ENCODE measurements at places on chromosomes 4 and X.

DNA sequence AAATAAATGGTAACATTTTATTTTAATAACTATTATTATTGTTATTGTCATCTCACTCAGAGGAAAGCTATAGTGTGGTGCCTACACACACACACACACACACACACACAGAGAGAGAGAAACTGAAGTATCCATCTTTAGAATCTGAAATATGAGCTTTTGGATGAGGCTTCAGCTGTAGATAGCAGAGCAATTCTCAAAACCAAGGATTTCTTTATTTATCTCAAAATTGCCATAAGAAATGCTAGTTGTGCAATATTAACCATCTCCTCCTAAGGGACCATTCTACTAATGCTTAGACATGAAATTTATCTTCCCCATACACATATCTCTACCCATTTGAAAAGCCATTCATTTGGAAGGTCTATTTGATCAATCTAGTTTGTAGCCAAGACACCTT is 50.1 kb upstream of the SGMS2 start:
- DNase-seq, result no peak

- DNase-seq, result no peak
These were observed 15.3 kb downstream of the RTL3 start for GRCh38 chrX:78643874-78644273.

DNA sequence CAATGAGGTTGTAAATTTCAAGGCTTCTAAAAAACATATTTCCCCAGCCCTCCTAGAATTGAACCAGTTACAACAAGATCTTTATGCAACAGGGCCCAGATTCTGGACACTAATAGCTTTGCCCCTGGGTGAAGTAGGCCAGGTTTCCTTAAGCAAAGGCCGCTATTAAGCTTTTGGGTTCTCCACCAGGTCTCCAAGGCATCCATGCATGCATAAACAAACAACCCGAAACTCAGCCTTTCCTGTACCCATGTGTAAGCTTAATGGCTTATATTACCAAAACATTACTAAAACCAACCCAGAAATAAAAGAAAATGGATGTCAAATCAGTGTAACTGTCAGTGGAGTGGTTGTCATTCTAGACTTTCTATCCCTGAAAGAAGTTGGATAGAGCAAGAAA is 137.1 kb downstream of the ARHGAP6 start:
- no peak for DNase-seq

GRCh38 chr4:127698789-127699200 is 31.4 kb upstream of the SLC25A31 start:
- peak; percentile 82 for DNase-seq

GRCh38 chr4:58649226-58649625 is 1539.0 kb upstream of the IGFBP7 start:
- DNase-seq, result no peak

DNA sequence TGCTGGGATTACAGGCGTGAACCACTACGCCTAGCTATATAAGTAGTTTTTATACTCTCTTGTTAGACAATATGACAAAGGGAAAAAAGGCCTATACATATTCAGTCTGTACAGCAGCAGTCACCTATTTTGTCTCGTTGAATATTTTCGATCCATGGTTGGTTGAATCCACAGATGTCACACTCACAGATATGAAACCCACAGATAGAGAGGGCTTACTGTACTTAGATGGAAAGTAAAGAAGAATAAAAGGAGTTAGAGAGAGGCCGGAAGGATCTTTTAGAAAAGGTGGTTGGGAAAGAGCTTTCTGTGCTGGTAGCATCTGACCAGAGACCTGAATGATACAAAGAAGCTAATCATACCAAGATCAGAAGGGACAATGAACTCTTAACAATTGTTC is 38.3 kb upstream of the SPINK2 start:
- no peak for DNase-seq

- DNase-seq, result peak; percentile 8
These were observed 61.0 kb downstream of the CHRNA9 start for GRCh38 chr4:40395908-40396793.

GRCh38 chr4:86218746-86219473 is 140.9 kb downstream of the MAPK10 start:
- peak; percentile 53 for DNase-seq

DNA sequence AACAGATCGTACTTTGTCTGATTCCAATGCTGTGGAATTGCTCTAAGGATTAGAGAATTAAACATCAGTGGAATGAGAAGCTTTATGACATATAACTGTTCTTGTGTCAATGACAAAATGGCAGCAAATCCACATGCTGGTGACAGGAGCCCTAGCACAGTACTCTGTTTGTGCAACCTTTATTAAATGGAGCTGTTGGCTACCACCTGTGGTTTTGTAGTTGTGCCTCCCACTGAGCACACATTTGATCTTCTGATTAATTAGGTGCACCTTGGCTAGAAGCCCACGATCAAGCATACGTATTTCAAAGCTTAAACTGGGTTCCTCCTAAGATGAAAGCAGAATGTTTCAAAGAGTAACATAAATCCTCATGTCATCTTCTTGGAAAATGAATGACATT is 394.0 kb upstream of the IGFBP7 start:
- DNase-seq, result no peak

GRCh38 chrX:16100673-16101072 is 22.7 kb upstream of the GRPR start:
- no peak for DNase-seq

- DNase-seq, result peak; percentile 3
These were observed 30.2 kb upstream of the TSPAN5 start for GRCh38 chr4:98688411-98689290.

GRCh38 chr4:121221608-121222007 is 57.5 kb upstream of the TNIP3 start:
- DNase-seq, result no peak

DNA sequence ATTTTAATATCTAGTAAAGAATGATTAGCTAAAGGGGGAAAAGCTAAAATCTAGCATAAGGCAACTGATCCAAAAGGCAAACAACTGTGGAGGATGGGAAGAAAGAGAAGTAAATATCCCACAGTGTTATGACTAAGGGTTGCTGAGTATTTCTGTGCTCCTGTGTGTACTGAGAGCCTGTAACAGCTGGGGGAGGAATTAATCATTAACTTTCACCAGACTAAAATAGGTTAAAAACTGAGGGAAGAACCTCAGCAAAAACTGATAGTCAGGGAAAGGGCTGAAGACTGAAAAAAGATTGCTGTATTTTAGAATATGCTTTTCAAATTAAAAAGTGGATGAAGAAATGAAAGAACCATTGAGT is 365.9 kb downstream of the CXXC4 start:
- no peak for DNase-seq

DNA sequence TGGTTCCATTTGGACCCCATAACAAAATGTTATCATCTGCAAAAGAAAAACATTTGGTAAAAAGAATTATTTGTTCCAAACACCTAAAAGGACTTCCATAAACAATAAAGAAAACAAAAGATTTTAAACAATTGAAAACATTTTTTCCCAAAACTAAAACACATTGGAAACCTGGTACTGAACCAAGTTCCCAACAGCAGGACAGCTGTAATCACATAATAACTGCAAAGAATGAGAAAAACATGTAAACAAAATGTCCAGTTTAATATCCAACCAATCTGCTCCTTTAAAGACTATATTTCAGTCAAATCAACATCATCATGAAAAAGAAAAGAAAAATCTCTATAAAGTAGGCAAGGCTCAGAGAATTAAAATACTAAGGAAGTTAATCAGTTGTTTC is 36.3 kb downstream of the PRDM5 start:
- DNase-seq, result no peak

GRCh38 chr4:88054229-88054628 is 46.8 kb downstream of the PKD2 start:
- DNase-seq, result no peak

GRCh38 chr4:4327652-4328121 is 37.6 kb downstream of the ZBTB49 start:
- DNase-seq, result no peak

GRCh38 chrX:39760930-39761329 is 336.8 kb downstream of the BCOR start:
- no peak for DNase-seq

DNA sequence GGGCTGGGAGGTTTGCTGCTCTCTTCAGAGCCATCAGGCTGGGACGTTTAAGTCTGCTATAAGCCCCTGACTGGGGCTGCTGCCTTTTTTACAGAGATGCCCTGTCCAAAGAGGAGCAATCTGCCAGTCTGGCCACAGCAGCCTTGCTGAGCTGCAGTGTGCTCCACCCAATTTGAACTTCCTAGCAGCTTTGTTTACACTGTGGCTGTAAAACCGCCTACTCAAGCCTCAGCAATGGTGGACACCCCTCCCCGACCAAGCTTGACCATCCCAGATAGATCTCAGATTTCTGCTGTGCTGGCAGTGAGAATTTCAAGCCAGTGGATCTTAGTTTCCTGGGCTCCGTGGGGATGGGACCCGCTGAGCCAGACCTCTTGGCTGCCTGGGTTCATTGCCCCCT is 40.7 kb downstream of the SPATA18 start:
- no peak for DNase-seq

GRCh38 chr4:146522869-146523205 is 1.1 kb upstream of the SLC10A7 start:
- DNase-seq, result peak; percentile 6

- no peak for DNase-seq
These were observed 1.6 kb downstream of the TBX22 start for GRCh38 chrX:80016182-80016581.

DNA sequence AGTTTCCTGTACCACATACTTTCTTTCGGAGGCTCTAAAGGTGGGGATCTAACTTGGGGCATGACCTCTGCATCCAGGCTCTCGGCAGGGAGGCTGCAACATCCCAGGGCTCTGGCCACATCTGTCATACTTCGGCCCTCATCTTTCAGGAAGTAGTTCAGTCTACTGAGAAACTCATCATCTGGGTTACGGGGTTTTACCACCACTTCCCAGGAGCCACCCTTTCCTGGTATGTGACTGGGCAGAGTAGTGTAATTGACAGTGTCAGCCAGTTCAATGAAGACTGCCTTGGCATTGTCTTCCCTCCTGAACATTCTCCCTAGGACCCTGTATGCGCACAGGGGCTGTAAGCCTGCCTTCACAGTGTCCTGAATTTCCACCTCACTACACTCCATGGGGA is 2.8 kb downstream of the PNMA5 start:
- no peak for DNase-seq

- peak; percentile 91 for DNase-seq
These were observed 15.6 kb upstream of the CWH43 start for GRCh38 chr4:48970471-48970921.

- peak; percentile 9 for DNase-seq
These were observed 177.6 kb upstream of the GLRA2 start for GRCh38 chrX:14351611-14352303.

- DNase-seq, result no peak
These were observed 3.9 kb upstream of the OCIAD2 start for GRCh38 chr4:48910511-48910910.

DNA sequence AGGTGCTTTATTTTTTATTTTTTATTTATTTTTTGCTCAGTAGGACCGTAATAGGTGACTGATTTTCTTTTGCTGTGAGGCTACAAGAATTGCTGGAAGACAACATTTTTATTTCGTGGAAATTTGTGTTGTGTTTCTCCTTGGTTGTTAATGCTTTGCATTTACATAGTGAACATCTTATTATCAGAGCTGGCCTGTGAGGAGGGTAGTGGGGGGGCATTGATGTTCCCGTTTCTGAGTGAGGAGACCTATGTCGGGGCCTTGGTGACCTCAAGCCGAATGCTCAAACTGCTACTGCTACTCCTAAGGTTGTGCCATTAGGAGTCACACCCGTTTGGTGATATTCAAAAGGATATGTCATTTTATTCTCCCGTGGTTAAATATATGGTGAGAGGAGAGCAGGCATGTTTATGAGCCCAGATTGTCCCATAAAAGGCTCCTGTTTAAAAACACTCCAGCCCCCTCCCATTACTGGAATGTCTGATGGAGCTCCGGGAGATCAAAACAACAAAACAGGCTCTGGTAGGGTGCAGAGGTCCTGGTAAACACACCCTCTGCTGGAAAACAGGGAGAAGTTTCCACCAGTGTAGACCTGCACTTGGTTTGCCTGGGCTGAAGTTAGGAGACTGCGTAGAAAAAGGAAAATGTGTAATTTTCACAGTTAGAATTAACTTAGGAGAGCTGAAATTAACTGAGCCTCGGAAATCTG is 5.6 kb downstream of the PDGFRA start:
- no peak for DNase-seq

- no peak for DNase-seq
These were observed 594 bp downstream of the MSMO1 start for GRCh38 chr4:165328101-165328425.

- no peak for DNase-seq
These were observed 3.3 kb downstream of the SYTL5 start for GRCh38 chrX:38009641-38010040.

- no peak for DNase-seq
These were observed 56.7 kb downstream of the PRPS1 start for GRCh38 chrX:107684956-107685385.

- DNase-seq, result peak; percentile 30
These were observed 19.9 kb upstream of the CLNK start for GRCh38 chr4:10704430-10704810.

DNA sequence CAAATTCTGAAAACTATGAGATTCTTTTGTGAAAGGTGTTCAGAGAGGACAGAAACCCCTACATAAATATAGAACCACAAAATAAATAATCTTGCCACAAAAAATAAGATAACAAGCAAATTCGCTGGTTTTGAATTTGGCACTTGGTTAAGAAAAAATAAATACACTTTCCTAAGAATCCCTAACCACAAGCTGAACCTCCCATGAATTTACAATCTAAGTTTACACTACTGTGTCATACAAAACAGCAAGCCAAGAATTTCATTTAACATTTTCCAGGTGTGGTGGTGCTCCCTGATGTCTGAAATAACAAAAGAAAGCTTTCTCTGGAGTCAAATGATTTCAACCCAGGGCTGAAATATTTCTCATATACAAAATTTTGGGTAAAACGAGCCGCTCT is 121.0 kb downstream of the KCNIP4 start:
- peak; percentile 35 for DNase-seq

GRCh38 chr4:654871-655463 is 19.1 kb downstream of the ATP5ME start:
- DNase-seq, result no peak

GRCh38 chrX:33324099-33324498 is 112.8 kb upstream of the DMD start:
- DNase-seq, result no peak

- peak; percentile 88 for DNase-seq
These were observed 26.3 kb downstream of the UTP14A start for GRCh38 chrX:129932016-129932820.

DNA sequence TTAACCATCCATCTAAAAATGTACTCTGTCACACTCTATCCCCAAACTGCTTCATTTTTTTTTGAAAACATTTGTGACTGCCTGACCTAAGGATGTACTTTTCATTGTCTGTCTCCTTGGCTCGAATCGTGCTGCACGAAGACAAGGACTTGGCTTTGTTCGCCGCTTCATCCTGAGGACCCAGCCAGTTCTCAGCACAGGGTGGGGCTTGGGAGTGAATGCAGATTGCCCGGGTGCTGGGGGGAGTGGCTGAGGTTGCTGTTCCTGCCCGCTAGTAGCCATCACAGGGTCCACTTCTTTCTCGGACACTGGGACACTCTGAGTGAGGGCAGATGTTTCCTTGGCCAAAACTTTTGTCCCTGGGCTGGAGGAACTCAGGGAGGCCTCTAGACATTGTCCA is 70.1 kb upstream of the CLCN4 start:
- no peak for DNase-seq

Measured in fibroblast of skin of right quadriceps (primary cell).